ENCODE measurements at places on chromosomes 6 and 20.

- DNase-seq: no peak
Observed at GRCh38 chr20:54601831-54602515, 126.6 kb downstream of the DOK5 start.

DNA sequence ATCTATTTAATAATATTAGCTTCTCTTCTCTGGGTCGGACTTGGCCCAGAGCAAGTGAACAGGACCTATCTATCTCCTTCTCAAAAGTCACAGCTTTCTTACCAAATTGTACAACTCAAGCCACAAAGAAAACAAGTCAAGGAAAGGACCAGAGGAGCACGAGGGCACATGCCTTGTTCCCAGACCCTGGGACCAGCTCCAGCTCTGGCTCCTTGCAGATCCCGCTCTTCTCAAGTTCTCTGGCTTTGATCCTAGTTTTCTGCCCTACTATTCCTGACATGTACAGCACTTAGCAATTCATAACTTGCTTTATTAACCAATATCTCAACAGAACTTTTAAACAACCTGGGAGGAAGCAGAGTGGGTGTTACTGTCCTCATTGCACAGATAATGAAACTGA is 185.9 kb downstream of the ESR1 start:
- no peak for DNase-seq

DNA sequence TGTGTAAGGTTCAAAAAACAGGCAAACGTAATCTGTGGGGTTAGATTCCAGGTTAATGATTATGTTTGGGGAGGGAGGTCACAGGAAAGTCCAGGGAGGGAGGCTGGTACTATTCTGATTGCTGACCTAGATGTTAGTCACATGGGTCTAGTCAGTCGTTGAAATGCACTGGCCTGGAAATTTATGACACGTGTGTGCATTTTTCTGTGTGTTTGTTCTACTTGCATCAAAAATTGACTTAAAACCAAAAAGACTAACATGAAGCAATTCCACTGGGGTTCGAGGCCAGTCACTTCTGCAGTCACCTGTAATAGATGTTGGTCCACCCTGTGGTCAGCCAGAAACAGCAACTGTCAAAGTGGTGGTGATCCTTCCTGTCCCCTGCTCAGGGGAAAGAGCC is 104.2 kb upstream of the MLN start:
- DNase-seq: no peak

- no peak for DNase-seq
Observed at GRCh38 chr6:22875845-22876244, 306.5 kb downstream of the HDGFL1 start.

GRCh38 chr6:158314737-158315136 is 2.5 kb downstream of the TULP4 start:
- DNase-seq: no peak

DNA sequence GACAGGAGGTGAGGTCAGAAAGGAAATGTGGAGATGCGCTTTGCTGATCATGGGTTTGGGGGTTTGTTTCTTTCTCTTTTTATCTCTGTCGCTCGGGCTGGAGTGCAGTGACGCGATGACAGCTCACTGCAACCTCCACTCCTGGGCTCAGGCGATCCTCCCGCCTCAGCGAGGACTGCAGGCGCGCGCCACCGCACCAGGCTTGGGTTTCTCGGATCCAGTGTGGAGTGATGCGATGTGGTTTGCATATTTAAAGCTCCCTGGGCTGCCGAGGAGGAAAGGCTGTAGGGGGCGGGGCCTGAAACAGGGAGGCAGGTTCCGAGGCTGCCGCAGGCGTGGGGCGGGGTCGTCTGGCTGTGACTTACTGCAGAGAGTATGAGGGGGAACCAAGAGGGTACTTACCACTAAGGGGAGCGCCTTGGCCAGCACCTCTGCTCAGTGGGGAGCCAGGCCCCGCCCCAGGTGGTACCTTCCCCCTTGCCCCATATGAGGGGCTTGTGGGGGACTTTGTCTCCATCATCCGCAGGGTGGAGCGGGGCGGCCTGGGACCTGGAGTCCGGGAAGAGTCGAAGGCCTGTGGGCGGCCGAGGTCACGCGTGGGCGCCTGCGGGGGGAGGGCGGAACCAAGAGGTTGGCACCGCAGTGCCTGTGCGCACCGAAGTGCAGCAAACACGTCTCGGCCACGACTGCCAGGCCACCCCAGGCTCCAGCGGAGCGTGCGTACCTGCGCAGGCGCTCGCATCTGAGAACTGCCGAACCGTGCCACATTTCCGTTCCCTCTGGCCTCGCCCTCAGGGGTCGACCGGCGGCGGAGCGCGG is 12.7 kb upstream of the BAK1 start:
- peak; percentile 89 for DNase-seq

DNA sequence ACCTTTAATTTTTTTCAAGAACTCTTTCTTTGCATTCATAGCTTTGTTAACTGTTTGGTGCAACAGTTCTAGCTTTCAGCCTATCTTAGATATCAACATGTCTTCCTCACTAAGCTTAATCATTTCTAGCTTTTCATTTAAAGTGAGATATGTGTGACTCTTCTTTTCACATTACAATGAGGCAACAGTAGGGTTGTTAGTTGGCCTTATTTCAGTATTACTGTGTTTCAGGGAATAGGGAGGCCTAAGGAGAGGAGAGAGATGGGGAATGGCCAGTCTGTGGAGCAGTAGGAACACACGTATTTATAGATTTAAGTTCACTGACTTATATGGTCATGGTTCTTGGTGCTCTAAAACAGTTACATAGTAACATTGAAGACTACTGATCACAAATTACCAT is 35.8 kb downstream of the CST9L start:
- no peak for DNase-seq

GRCh38 chr6:44094403-44095242 is 32.6 kb downstream of the MRPL14 start:
- no peak for DNase-seq

GRCh38 chr6:30157999-30158398 is 3.0 kb downstream of the TRIM10 start:
- DNase-seq: no peak

- DNase-seq: no peak
Observed at GRCh38 chr6:73565767-73566485, 45.1 kb upstream of the EEF1A1 start.

- no peak for DNase-seq
Observed at GRCh38 chr20:22339091-22339881, 245.1 kb downstream of the FOXA2 start.

- DNase-seq: no peak
Observed at GRCh38 chr6:7938562-7939183, 28.1 kb upstream of the TXNDC5 start.

DNA sequence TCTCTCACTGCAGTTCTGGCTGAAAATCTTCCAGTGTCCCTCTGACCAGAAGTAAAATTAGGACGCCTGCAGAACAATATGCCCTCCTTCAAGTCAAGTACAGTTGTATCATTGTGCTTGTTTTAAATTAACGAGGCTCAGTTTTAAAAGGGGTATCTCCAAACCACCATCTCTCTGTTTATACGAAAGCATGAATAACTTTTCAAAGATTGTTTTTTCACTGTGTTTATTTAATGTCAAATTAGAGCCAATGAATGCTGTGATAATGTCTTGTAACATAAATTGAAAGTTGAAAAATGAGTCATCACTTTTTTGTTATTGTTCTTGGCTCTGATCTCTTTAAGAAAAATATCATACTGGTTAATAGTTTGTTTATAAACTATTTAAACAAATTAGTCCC is 230.7 kb upstream of the THEMIS start:
- DNase-seq: no peak

GRCh38 chr6:30463651-30464618 is 25.4 kb upstream of the HLA-E start:
- DNase-seq: peak; percentile 70

GRCh38 chr20:44600758-44601201 is 18.4 kb downstream of the PKIG start:
- no peak for DNase-seq

GRCh38 chr6:40472353-40472752 is 114.8 kb downstream of the LRFN2 start:
- DNase-seq: no peak
